ENCODE measurements at places on chromosomes 5 and 9.

- no peak for DNase-seq
These were observed 289.7 kb downstream of the CDK5RAP2 start for GRCh38 chr9:120289990-120290975.

GRCh38 chr9:37327553-37327952, 94.9 kb upstream of the GRHPR start:
- no peak for DNase-seq

GRCh38 chr9:21096172-21096900, 18.6 kb upstream of the IFNB1 start:
- peak; percentile 36 for DNase-seq

GRCh38 chr5:73369278-73369677, 79.3 kb downstream of the FOXD1 start:
- DNase-seq, result no peak

- no peak for DNase-seq
These were observed 484.0 kb downstream of the SPATA31A7 start for GRCh38 chr9:61673664-61674381.

GRCh38 chr9:75713335-75713734, 177.1 kb upstream of the PCSK5 start:
- DNase-seq, result no peak

DNA sequence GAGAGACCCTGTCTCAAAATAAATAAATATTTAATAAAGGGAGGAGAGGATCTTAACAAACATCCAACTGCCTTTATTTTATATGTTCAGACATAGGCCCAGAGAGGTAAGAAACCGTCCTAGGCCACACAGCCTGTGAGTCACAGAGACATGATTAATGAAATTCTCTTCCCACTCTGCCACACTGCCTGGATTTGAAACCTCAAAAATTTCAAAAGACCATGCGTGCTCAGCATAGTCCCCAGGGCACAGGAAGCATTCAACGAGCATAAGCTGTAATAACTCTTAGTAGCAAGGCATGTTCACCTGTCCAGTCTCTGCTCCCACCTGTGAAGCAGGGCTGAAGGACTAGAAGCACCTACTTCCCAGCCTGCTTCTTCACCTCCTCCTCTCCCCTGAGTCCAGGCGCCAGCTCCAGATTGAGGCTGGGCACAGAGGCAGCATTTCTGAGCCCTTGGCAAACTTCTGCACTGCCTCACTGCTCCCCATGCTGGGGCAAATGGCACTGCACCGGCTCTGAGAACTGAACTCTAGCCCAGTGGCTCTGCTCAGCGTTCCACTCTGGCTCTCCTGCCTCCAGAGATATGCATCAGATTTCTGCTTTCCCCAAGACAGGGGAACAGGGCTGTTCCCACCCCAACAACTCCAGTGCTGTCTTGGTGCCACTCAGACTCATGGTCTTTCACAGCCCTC, 1.1 kb downstream of the FAT2 start:
- DNase-seq, result peak; percentile 2

GRCh38 chr5:42495914-42496313, 72.7 kb downstream of the GHR start:
- no peak for DNase-seq

- DNase-seq, result no peak
These were observed 269.6 kb downstream of the PBX3 start for GRCh38 chr9:126016579-126017290.
